ENCODE measurements at places on chromosomes 2 and 18. TPM values are rescaled to one million over a fixed set of nuclear protein-coding genes. Genes with fewer than 3 reads are reported as not detected.

CCDC121 gene
- 1.1 TPM for polyA plus RNA-seq

NBEAL1 gene
- 9.4 TPM for polyA plus RNA-seq

ANO7 gene
- polyA plus RNA-seq, result 0.17 TPM

TRAK2 gene
- 10.8 TPM for polyA plus RNA-seq

DCTN1 gene
- polyA plus RNA-seq, result 119 TPM

EVX2 gene
- polyA plus RNA-seq, result not detected

XDH gene
- polyA plus RNA-seq, result 40.6 TPM

IL36G gene
- polyA plus RNA-seq, result 62.8 TPM

ITSN2 gene
- polyA plus RNA-seq, result 17.8 TPM

DNA sequence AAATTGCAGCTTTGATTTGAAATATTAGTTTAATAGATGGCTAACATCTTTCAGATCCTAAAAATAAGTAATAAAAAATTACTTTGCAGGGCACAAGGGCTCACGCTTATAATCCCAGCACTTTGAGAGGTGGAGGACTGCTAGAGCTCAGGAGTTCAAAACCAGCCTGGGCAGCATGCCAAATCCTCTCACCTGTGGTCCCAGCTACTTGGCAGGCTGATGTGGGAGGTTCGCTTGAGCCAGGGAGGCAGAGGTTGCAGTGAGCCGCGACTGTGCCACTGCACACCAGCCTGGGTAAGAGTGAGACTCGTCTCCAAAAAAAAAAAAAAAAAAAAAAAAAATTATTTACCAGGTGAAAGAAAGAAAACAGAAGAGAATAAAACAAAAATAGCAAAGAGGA, 449.8 kb downstream of the NRXN1 start:
- DNase-seq, result no peak

GRCh38 chr2:64792300-64792699, 138.6 kb upstream of the SERTAD2 start:
- no peak for DNase-seq

- no peak for DNase-seq
These were observed 214.1 kb downstream of the MEIS1 start for GRCh38 chr2:66649006-66649405.

- DNase-seq, result no peak
These were observed 66.3 kb downstream of the RTTN start for GRCh38 chr18:70139138-70139537.

DNA sequence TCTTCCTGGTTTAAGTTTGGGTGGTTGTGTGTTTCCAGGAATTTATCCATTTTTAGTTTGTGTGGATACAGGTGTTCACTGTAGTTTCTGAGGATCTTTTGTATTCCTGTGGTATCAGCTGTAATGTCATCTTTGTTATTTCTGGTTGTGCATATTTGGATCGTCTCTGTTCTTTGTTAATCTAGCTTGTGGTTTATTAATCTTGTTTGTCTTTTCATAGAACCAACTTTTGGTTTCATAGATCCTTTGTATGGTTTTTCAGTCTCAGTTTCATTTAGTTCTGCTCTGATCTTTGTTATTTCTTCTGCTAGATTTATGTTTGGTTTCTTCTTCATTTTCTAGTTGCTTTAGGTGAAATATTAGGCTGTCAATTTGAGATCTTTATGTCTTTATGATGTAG, 202.4 kb upstream of the ZSWIM2 start:
- no peak for DNase-seq

DNA sequence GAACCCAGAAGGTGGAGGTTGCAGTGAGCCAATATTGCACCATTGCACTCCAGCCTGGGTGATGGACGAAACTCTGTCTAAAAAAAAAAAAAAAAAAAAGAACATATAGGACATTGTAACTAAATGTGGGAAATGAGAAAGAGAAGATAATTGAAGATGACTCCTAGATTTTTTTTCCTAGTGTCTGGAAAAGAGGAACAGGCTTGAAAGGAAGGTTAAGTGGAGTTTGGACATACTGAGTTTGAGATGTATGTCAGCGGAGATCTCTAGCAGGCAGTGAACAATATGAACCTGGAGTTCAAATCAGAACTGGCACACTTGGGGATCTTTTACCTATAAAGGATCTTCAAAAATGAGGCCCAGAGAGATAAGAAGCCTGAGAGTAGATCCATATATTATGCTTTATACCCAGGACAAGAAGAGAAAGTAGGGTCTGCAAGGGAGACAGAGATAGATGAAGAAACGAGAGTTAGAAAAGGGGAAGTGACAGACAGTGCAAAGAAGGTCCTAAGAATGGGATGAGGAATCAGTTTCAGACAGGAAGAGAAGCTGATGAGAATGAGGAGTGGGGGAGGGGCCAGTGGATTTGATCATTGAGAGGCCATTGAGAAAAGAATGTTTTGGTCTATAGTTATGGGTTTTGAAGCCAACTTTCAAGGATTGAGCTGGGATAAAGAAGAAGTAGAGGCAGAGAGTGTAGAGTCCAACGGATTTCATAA, 46.9 kb upstream of the CD28 start:
- no peak for DNase-seq

GRCh38 chr18:51171625-51172259, 25.7 kb downstream of the MEX3C start:
- DNase-seq, result no peak

DNA sequence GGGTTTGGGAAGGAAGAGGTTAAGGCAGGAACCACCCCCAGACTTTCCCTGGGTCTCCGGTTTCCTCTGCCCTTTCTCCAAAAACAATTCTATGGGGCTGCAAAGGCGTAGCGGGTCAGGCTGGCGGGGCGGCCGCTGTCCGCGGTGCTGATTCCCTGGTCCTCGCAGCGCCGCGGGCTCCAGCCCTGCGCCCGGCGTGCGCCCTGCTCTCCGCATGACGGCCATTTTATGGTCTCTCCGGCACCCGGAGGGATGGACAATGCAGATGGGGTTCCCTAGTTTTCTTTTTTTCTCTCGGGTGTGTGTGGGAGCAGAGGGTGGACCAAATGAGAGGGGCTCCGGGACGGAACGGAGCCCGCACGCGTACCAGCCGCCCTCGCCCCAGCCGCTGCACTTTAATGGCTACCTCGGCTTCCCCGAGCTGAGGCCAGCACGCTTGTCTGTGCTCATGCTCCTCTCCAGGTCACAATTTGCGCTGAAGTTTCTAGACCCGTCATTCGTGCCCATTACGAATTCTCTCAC, 1.6 kb downstream of the ST8SIA3 start:
- DNase-seq, result no peak

DNA sequence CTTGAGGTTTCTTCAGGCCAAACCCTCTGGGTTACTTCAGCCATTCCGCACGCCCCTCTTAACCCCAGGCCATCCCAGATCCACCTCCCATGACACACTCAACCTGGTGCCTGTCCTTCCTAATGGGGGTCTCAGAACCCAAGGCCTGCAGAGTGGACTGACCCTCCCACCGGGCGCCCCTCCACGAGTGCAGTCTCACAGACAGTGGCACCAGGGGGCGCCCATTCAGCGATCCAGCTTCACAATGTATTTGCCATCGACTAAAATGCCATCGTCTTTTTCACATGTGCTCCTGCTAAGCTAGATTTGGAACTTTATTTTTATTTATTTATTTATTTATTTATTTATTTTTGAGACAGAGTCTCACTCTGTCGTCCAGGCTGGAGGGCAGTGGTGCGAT, 38.5 kb downstream of the INPP5D start:
- DNase-seq, result no peak

GRCh38 chr2:181892799-181893435, 1.4 kb downstream of the ITPRID2 start:
- DNase-seq, result no peak

GRCh38 chr2:106282462-106283170, 88.5 kb upstream of the UXS1 start:
- no peak for DNase-seq

- no peak for DNase-seq
These were observed 9.4 kb upstream of the SPATS2L start for GRCh38 chr2:200297100-200297499.

- DNase-seq, result no peak
These were observed 36.6 kb downstream of the TTC32 start for GRCh38 chr2:19865151-19865550.

GRCh38 chr2:74546004-74546403, 7.7 kb downstream of the LOXL3 start:
- no peak for DNase-seq

Measured in keratinocyte (primary cell).